ENCODE measurements at places on chromosomes 11 and 22. TPM values are rescaled to one million over a fixed set of nuclear protein-coding genes. Genes with fewer than 3 reads are reported as not detected.

The PVALB gene
- not detected for total RNA-seq

The IFITM10 gene
- 0.57 TPM for total RNA-seq

The C11orf86 gene
- total RNA-seq: 0.38 TPM

The C1QTNF5 gene
- 11.2 TPM for total RNA-seq

The OR5P2 gene
- not detected for total RNA-seq

The ELMOD1 gene
- not detected for total RNA-seq

The KRTAP5-11 gene
- total RNA-seq: not detected

DNA sequence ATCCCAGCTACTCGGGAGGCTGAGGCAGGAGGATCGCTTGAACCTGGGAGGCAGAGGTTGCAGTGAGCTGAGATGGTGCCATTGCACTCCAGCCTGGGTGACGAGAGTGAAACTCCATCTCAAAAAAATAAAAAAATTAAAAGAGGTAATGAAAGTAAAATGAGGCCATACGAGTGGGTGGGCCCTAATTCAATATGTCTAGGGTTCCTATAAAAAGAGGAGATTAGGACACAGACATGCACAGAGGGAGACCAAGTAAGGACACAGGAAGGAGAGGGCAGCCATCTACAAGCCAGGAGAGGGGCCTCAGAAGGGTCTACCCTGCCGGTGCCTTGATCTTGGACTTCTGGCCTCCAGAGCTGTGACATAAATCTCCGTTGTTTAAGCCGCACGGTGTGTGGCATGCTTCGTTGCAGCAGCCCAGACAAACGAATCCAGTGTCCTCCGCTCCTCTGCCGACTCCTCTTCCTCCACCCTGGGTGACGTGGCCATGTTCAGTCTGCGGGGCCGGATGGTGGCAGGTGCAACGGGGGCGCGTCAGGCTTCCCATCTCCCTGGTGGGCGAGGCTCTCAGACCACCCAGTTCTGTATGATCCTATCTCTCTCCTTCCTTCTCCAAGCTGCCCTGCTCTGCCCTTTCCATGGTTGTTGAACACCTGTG, 51.6 kb upstream of the PARVG start:
- no peak for DNase-seq

DNA sequence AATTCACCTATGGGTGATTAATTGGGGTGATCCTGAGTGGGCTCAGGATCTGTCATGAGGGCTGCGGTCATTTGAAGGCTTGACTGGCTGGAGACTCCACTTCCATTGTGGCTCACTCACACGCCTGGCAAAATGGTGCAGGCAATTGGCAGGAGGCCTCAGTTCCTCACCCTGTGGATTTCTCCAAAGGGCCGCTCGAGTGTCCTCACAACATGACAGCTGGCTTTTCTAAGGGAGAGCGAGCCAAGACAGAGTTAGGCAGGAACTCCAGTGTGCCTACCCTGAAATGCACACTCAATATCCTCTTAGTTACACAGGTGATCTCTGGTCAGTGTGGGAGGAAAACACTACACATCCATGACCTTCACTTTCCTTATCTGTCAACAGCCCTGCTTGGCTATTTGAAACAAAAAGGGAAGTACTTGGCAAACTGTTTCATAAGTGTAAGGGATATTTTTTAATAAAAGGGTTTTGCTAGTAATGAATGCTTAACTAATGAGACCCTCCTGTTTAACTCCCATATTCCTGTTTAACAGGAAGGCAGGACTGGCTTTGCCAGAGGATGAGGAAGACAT, 25.7 kb downstream of the OSBP2 start:
- DNase-seq: no peak

DNA sequence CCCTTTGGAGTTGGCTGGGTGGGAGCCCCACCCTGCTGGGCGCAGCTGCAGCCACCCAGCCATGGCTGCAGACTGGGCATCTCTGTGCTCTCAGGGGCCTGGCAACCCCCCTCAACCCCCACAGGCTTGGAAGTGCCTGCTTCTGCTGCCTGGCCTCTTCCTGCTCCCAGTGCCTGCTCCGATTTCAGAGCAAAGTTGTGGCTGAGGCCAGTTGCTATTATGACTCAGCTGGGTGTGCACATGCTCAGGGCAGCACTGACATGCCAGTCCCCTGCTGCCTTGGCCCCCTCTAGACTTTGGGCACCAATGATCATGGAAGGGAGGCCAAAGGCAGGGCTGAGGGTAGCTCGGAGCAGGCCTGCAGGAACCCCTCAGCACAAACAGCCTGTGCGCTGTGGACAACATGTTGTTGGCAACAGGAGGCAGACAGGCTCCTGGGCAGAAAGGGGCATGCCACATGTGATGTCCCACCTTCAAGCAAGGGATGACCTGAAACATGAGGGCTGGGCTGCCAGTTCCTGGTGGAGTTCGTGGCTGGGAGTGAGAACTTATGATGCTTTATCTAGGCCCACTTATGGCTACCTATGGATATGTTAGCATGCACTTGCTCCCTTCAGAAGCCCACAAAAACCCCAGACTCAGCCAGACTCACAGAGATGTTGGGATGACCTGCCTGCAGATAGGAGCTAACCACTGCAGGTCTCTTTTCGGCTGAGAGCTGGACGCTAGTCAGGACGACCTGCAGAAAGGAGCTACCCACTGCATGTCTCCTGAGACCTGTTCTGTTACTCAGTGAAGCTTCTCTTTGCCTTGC, 96.4 kb upstream of the AMOTL1 start:
- DNase-seq: no peak

DNA sequence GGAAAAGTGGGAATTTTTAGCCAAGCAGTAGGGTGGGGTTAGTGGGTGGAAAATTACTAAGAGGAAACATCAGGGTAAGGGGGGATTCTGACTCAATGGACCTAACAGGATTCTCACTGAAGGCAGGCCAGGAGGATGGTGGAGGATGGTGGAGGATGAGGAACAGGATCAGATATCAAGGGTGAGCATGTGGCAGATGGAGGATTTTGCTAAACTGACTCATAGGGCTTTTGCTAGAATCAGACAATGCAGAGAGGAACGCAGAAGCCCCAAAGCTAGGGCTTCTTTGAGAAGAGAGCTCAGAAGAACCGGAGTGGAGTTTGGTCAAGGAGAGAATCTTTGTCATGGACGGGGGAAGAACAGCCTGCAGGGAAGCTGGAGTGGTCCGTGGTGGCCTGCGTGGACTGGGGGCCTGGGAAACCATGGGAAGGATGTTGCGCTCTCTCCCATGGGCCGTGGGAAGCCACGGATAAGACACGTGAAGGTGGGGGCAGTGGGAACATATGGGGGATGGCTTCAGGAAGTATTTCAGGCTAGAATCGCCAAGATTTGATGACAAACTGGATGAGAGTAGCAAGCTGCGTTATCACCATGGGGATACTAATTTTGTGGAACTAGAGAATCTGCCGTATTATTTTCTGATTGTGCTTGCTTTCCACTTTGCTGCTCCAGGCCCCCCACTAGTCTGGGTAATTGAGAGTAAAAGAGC, 165.2 kb downstream of the LDLRAD3 start:
- no peak for DNase-seq

GRCh38 chr11:11387207-11387606, 34.2 kb upstream of the CSNK2A3 start:
- DNase-seq: no peak

DNA sequence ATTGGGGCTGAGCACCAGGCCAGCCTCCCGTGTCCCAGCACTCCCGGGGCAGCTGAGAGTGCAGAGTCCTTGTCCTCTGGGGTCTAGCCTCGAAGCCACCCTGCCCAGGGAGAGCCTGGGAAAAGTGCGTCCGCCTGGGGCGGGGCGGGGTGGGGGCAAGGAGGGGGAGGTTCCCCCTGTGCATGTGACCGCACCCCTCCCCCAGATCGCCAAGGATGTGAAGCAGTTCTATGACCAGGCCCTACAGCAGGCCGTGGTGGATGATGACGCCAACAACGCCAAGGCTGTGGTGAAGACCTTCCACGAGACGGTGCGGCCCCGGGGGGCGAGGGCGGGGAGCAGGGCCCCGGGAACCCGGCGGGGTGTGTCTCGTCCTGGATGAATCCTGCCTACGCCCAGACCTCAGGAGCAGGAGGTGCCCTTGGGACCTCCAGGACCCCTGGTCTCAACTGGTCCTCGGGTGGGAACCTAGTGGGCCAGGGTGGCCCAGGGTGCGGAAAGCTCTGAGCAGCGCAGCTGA, 5.3 kb upstream of the TSSC4 start:
- DNase-seq: no peak

DNA sequence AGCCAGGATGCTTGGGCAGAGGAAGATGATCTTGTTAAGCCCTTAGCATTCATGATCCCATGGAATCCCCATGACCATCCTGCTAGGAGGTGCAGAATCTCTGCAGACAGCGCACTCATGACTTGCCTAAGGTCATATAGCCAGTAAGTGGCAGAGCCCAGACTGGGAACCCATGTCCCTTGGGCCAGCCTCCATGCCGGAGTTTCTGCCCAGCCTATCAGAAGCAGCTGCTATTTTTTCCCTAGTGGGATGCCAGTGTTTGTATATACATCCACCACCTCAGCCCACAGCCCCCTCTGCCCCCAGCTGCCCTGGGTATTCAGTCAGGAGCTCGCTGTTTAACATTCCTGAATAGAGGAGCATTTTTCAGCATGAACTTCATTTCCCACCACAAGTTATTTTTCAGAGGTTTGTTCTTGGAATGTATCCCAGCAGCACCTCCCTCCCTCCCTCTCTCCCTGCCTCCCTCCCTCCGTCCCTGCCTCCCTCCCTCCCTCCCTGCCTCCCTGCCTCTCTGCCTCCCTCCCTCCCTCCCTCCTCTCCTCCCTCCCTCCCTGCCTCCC, 34.4 kb upstream of the SUSD2 start:
- peak; percentile 59 for DNase-seq

DNA sequence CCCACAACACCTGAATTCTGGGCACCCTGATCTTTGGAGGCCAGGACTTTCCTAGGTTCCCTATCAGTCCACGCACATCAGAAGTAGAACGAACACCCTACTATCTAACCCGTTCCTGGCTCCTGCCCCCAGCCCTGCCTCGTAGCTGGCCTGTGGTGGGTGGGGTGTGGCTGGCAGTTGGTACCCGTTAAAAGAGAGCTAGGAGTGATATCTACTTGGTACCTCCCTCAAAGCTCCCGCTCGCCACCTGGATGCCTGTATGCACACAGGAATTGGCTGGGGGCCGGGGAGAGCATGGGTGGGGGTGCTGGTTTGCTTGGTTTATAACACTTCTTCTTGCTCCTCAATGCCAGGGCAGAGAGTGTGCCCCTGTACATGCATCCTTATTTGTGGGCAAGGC, 14.0 kb upstream of the NECTIN1 start:
- peak; percentile 50 for DNase-seq

GRCh38 chr11:96096360-96096759, 172.5 kb upstream of the MTMR2 start:
- no peak for DNase-seq
